NCI-H774 (cell line): ENCODE measurements at places on chromosomes 7 and 10.

GRCh38 chr10:126101325-126101724, 205.0 kb downstream of the FANK1 start:
- no peak for DNase-seq

DNA sequence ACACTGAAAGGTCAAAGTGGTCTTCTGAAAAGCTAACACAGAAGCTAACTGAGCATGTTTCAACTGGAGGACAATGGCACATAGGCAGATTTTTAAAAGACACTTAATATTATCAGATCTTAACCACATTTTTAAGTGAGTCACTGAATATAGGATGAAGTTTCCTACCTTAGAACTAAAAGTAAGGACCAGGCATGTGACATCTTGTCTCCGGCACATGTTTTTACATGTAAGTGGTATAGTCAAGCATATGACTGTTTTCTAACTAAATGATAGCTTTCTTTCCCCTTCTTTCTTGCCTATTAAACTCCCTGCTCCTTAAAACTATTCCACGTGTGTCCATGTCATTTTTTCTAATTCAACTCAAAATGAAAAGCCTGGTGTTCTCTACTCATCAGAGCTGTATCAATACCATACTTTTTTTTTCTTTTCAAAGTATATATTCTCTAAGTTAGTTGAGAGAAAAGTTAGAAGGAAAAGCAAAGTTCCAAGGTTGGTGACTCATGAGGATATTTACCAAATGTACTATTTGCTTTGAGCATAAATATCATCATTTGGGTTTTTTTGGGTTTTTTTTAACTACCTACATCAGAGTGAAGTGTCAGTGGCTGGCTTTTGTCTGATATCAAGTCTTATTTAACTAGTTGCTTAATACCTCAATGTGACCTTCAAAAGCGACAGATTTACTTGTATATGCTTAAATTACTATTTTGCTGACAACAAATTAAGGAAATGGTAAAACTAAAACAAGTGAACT, 127.5 kb downstream of the CRPPA start:
- no peak for DNase-seq

DNA sequence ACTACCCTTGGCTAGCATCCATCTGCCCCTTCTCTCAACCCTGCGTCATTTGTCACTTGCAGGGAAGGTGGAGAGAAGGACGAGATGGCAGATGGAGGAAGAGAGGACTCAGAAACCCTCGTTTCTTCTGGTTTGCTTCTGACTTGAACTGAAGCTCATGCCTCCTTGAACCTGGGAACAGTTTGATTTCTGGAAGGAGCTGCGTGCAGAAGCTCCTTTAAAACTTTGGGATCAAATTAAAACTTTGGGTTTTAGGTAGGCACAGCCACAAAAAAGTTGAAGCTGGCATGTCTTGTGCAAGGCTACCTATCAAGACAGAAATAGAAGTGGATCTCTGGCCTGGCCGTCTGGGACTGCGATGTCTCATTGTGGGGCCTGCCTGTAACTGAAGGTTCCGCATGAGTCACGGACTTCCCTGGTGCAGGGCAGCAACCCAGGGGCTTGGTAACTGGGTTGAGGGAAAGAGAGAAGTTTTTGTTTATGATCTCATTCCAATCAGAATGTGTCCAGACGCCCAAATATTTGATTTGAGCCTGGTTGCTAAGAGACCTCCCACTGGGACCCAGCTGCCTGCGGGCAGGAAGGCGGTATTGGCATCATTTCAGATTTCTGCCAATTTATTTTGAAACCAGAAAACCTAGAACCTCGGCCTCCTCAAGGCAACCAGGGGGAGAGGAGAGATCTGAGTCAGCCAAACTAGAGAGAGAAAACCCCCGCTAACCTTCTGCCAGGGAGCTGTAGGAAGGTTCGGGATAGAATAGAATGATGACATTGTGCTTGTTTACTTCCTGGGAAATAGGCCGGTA, 15.8 kb upstream of the CAMK1D start:
- peak; percentile 64 for DNase-seq

DNA sequence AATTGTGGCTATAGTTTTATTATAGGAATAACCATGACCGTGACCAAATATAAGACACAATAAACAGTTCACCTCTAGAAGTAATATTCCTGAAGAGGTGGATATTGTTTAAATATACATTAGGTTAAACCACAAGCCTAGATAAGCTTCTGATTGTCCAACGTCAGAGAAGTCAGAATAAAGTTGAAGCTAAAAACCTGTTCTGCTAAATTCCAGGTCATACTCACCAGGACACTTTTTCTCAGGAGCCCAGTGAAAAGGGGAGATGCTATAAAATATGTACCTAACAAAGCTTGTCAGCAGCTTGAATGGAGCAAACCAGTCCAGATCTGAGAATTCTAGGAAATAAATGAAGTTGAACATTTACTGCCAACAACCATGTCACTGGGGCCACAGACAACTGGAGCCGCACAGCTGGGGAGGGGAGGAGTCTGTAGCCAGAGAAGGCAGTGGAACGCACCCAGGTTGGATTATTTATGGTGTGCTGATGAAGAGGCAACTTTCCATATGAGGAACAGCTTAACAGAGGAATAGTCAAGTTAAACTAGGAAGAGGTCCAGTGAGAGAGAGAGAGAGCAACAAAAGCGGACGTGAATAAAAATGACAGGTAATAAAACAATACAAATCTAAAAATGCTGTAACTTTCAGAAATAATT, 191.1 kb downstream of the ZNF438 start:
- DNase-seq: no peak

- no peak for DNase-seq
These were observed 31.8 kb upstream of the SFTPD start for GRCh38 chr10:79980711-79981110.

DNA sequence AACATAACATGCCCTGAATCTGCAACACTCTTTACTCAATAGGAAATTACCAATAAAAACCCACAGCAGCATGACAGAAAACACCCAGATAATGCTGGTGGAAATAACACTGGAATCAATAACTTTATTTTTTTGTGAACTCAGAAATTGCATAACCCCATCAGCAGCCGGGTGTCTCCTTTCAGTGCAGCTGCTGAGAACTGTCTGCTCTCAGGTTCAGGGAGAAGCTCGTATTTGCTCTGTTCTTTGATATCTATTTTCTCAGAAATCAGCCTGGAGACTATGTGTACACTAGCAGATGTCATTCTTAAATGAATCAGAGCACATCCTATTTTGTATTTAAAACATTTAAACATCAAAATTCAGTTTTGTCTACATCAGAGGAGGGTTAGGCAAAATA, 506.0 kb downstream of the POM121L12 start:
- no peak for DNase-seq

DNA sequence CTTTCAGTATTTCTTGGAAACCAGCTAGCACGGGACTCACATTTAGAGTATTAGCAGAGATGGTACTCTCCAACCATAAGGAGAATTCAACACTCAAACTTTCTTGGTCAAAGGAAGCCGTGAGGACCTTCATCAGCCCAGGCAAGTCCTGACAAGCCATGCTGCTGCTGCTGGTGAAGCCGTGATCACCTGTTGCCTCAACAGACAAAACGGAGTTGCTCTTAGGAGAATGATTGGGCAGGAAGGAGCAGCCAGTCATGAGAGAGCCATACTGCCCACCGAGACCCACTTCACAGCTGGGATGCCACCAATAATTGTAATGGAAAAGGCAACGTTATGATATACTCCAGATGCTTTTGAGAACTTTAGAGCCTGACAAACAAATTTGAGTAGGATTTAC, 60.8 kb upstream of the PLPP4 start:
- no peak for DNase-seq

DNA sequence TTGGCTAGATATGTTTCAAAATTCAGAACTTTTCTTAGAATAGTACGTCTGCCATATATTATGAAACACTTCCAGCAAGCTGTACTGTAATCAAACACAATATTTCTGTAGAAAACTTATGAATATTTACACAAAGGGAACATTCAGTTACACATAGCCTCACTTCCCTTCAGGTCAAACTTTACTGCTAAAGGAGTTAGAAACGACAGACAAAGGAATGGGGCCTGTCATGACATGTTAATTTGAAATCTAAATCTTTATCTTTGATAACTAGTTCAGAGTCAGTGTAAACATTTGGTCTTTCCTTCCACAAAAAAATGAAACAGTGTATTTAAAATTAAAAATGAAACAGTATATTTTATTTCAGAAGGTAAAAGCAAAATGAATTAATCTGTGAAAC, 1.0 kb upstream of the CROT start:
- no peak for DNase-seq

GRCh38 chr7:105204953-105205352, 183.8 kb downstream of the SRPK2 start:
- DNase-seq: no peak

DNA sequence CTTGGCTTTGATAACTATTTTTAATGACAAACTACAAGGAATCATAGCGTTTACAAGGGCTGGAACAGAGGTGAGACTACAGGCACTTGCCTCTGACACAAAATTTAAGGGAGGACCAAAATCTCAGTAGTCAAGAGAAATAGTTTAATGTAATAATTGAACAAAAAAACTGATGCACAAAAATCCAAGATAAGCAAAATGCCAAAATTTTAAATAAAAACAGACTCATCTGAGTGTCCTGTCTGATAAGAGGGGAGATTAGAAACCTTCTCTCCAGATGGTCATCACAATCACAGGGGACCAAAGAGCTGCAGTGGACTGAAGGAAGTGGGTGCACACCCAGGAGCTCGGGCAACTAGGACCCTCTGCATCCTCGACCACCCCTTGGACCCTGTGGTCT, 70.5 kb downstream of the PARD3 start:
- no peak for DNase-seq

GRCh38 chr7:55092975-55093373, 74.2 kb downstream of the EGFR start:
- no peak for DNase-seq

DNA sequence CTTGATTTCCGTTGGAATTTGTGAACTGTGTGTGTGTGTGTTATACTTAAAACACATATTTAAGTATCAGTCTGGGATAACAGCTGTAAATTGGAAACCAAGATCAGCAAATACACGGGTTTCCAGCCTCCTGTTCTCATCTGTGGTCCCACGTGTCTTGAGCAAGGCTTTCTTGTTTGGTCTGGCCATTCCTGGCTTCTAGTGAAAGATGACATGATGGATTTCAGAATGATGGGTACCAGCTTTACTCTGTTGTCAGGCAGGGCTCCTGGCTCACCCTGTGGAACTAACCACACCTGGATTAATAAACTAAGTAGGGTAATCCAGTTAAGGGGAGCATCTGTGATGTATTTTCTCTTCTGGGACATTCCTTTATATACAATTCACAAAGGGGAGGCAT, 346.2 kb upstream of the AOAH start:
- no peak for DNase-seq

GRCh38 chr10:119500123-119500795, 42.3 kb downstream of the RGS10 start:
- no peak for DNase-seq

DNA sequence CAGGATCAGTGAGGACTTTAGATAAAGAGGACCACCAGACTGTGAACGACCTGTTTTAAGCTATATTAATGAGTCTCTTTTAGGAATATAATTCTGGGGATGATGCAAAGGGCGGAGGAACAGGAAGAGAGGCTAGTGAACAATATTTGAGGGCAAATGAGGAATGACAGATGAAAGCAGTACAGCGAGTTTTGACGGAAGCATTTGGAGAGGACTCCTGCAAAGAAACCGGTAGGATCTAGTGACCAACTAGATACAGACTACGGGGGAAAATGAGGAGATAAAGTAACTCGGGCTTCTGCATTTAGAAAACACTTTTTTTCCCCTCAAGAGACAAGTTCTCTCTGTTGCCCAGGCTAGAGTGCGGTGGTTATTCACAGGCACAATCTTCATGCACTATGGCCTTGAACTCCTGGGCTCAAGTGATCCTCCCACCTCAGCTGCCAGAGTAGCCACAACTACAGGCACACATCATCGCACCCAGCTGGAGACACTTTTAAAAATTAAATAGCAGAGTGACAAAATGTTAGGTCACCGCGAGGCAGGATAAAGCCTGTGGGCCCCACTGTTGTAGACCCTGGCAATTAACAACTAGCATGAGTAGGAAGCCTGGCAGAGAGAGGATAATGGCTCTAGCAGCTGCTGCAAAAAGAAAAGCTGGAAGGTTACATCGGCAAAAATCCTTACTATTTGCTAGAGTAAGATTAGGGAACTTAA, 143.2 kb downstream of the SRPK2 start:
- DNase-seq: peak; percentile 22

GRCh38 chr7:69786730-69787395, 188.6 kb downstream of the AUTS2 start:
- no peak for DNase-seq

DNA sequence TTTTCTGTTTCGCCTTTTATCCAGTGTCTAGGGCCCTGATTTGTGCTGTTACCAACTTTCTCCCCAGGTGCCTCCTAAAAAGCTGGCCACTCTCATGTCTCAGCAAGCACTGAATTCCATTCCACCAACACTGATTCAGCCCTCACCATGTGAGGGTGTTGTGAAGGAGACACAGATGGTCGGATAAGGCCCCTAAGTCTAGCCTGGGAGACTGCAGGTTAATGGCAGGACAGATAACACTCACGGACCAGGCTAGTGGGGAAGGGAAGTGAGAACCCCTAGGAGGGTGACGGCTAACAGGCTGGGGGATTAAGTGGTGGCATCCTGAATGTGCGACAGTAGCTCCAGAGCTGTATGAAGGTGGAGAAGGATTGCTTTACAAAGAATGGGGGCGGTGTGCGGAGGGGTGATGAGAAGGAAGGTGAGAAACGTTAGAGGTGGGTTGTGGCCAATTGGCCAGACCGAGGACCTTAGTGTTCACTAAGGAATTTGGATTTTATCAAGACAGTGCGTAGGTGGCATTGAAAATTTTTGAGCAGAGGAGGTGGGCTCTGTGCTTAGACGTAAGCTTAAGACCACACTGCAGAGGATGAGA, 3.8 kb upstream of the DUSP5 start:
- no peak for DNase-seq

- no peak for DNase-seq
These were observed 41.4 kb downstream of the MRC1 start for GRCh38 chr10:17850501-17850900.

- no peak for DNase-seq
These were observed 221.3 kb downstream of the SKIDA1 start for GRCh38 chr10:21304198-21304597.

GRCh38 chr7:94778711-94779459, 123.0 kb upstream of the SGCE start:
- DNase-seq: no peak

DNA sequence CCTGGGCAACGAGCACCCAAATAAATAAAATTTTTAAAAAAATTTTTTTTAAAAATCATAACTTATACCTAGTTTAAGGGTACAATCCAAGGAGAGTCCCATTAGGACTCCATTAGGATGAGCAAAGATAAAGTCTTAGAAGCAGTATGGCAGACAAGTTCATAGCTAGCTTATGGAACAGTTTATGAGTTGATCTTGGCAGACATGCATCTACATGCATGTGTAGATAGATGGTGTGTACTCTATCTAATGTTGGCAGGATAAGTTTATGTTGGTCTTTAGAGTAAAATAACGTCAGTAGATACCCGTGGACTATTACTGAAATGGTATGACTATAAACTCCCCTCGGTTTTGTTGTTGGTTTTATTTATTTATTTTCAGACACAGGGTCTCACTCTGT, 40.2 kb downstream of the NSUN6 start:
- no peak for DNase-seq

- DNase-seq: no peak
These were observed 20.3 kb downstream of the NOD1 start for GRCh38 chr7:30458311-30458710.
